ENCODE measurements at places on chromosomes 1 and 21. TPM values are rescaled to one million over a fixed set of nuclear protein-coding genes. Genes with fewer than 3 reads are reported as not detected.

C8B gene
- total RNA-seq, result not detected

LCE1C gene
- total RNA-seq, result not detected

C1orf53 gene
- 1.3 TPM for total RNA-seq

TMEM240 gene
- total RNA-seq, result 0.52 TPM

TP73 gene
- 1.3 TPM for total RNA-seq

Measured in activated CD4-positive, alpha-beta T cell treated with anti-CD3 and anti-CD28 coated beads, Interleukin-2, amount 10 ng/mL, durations not matched to agents 24 days and 14 days (primary cell).